Adipocyte (in vitro differentiated cells): ENCODE measurements at places on chromosomes 2 and 18.

GRCh38 chr2:102268510-102269199, 42.7 kb upstream of the IL1RL1 start:
- peak; percentile 75 for DNase-seq

GRCh38 chr2:205170399-205170798, 511.9 kb upstream of the NRP2 start:
- DNase-seq = no peak

- DNase-seq = no peak
Observed at GRCh38 chr2:160309585-160309984, 109.5 kb upstream of the ITGB6 start.

- no peak for DNase-seq
Observed at GRCh38 chr2:216678813-216679657, 16.3 kb downstream of the IGFBP5 start.

DNA sequence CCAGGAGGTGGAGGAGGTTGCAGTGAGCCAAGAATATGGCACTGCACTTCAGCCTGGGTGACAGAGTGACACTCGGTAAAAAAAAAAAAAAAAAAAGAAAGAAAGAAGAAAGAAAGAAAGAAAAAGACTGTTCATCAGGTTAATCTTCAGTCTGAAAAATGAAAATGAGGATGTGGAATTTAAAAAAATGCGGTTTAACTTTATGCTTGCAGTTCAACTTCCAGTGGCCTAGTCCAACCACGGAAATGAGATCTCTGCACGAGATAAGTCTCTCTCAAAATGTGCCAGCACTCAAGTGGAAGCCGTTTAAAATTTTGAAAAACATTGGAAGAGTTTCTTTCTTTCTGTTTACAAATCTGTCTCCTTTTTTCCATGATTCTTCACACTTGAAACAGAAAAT, 112.1 kb downstream of the DOCK10 start:
- no peak for DNase-seq

GRCh38 chr2:50958504-50958903, 73.4 kb downstream of the NRXN1 start:
- DNase-seq = peak; percentile 4

- DNase-seq = no peak
Observed at GRCh38 chr2:98503481-98504105, 58.9 kb downstream of the INPP4A start.

DNA sequence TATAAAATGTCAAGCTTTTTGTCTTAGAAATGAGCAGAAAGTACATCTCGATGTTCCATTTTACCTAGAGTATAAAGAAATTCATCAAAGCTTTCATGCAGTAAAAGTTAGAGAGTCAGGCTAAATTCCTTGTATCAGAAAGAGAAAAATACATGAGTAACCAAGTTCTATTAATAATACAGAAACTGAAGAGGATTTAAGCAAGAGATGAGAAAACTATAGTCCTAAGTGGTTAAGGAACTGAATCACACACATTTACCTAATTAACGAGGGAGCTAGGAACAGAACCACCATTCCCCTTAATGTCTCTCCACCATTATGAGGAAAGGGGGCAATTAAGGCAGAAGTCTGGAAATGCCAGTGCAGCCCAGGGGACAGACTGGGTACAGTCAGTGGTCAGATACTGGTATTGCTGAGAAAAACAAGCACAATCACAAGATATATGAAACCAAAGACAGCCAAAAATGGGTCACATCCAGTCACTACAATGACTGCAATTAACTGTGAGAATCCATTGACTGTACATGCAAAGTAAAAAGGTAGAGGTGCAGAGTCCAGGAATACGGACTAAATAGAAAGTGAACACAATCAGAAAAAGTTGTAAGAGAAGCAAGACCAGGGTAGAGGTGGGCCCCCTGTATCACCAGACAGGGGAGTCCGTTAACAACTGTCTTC, 23.9 kb downstream of the MAP4K3 start:
- DNase-seq = no peak

GRCh38 chr2:168397629-168398028, 58.4 kb upstream of the CERS6 start:
- no peak for DNase-seq

DNA sequence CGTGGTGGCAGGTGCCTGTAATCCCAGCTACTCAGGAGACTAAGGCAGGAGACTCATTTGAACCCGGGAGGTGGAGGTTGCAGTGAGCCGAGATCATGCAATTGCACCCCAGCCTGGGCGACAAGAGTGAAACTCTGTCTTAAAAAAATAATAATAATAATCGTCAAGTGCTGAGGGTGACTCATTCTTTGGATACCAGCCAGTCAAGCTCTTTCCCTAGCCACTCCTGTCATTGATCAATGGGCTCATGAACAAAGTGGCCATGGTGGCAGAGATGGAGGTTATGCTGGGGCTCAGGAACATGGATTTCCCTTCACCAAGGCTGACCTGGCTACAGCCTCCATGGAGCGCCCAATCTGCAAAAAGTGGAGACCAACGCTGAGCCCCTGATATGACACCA, 94.5 kb upstream of the HAAO start:
- no peak for DNase-seq

DNA sequence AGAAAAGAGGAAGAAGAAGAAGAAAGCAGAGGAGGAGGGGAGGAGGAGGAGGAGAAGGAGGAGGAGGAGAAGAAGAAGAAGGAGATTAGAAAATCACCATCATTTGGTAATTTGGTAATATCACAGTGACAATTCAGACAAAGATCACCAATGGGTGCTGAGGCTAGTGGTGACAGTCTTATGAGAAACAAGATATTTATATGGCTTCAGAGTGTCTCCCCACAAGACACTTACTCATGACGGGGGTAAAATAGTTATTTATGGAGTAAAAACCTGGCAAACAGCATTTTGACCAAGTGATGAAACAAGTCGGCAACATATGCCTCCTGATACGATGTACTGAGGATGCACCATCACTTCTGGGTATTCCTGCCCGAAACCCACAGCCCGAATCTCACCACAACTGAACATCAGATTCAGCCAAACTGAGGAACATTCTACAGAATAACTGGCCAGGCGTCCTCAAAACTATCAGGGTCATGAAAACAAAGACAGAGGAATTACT, 4.9 kb downstream of the ASPRV1 start:
- no peak for DNase-seq

GRCh38 chr2:196767101-196767500, 32.4 kb downstream of the GTF3C3 start:
- DNase-seq = no peak

- DNase-seq = peak; percentile 67
Observed at GRCh38 chr2:20350041-20350712, 467 bp downstream of the PUM2 start.

DNA sequence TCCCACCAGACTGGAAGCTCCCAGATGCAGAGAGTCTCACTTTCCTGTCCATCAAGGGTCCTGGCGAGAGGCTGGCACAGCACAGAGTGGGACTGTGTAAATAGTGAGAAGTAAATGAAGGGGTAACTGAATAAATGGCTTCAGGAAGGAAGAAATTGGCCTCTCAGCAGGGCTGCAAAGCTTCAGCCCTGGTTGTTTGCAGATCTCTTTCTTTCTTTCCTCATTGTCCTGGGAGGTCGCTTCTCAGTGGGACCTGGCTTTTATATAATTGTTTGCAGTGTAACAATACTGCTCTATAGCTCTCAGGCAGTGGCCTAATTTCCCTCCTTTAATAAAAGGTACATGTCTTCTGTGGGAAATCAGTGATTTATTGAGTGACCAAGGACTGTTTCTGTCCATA, 74.9 kb upstream of the GPR45 start:
- no peak for DNase-seq

- DNase-seq = peak; percentile 88
Observed at GRCh38 chr2:43269074-43269572, 42.7 kb upstream of the ZFP36L2 start.

DNA sequence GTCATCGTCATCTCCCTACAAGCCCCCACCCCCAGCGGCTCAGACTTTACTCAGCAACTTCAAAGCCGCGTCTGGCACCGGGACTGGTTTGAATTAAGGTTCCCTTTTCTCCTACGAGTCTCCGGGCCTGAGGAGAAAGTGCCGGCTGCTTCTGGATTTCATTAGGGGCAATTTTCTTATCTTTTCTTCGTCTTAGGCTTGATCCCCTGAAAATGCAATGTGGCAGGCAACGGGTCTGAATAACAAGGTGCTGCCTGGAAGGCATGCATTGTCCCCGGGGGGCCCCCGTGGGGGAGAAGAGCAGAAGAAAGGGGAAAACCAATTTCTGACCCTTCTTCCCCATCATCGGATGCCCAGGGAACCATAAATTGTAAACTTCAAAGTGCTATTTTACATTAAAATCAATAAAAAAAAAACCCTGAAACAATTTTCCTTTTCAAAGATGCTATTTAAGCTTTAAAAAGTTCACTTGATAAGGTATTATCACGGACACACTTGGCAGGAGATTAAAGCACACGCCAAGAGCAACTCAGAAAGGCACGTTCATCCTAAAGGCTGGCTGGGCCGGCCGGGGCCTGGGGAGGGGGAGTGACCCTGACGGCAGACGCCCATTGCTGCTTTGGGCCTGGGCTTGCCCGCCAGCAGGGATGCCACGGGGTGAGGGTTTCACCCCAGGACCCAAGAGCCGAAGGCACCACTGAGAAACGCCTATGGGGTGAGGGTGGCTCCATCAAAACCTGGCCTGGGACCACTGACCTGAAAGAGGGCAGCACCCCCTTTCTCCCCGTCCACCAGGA, 230.4 kb downstream of the TWIST2 start:
- no peak for DNase-seq

GRCh38 chr2:130355172-130355577, 681 bp upstream of the PTPN18 start:
- DNase-seq = no peak

DNA sequence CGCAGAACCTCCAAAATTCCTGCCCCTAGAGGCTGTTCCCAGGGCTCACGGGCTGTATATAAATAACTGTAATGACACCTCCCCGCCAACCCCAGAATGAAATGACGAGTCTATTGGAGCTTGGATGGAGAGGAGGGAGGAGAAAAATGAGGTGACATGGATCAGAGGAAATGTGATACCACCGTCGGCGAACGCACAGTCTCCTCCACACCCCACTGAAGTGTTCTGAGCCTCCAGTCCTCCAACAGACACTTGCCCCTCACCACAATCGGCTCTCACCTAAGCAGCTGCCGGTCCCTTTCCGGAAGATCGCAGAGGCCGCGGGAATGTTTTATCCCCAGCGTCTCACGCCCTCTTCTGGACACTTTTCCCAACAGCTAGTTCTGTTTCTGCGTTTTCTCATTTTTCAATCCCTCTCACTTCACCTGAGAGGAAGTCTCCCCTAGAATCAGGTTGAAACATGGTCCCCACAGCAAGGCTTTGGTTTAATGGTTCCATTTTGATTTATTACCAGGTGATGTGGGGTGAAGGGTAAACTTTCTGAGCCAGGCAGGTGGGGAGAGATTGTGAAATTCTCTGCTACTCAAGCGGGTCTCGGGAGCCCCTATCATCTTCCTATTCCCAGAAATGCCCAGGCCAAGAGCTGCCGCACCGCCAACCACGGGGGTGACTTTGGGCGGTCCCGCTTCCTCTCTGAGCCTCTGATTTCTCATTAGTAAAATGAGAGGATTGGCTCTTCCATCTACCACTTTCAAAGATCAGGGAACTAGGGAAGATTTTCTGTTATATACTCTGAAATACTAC, 9.1 kb upstream of the MYO5B start:
- DNase-seq = peak; percentile 66

GRCh38 chr2:219662566-219662965, 35.1 kb downstream of the SLC4A3 start:
- DNase-seq = no peak

DNA sequence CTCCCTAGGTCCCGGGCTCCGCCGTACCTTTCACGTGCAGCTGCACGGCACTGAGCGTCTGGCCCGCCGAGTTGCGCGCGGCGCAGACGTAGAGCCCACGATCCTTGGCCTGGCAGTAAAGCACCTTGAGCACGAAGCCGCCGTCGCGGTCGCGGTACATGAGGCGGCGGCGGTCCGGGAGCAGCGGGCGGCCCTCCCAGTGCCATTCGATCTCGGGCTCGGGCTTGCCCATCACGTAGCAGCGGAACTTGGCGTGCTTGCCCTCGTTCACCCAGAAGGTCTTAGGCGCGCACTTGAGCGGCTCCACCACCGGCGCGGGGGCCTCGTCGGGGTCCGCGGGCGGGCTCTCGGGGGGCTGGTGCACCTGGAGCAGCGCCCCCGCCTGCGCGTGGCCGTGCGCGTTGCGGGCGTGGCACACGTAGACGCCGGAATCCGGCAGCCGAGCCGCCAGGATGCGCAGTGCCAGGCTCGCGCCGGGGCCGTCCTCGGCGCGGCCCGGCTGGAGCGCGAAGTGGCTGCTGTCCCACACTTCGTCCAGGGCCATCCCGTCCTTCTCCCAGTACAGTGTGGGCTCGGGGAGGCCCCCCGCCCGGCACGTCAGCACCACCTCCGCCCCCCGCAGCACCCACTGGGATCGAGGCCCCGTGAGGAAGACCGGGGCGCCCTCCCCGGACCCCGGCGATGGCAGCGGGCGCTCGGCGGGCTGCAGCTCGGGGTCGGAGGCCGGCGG, 980 bp downstream of the OBSL1 start:
- DNase-seq = peak; percentile 70

DNA sequence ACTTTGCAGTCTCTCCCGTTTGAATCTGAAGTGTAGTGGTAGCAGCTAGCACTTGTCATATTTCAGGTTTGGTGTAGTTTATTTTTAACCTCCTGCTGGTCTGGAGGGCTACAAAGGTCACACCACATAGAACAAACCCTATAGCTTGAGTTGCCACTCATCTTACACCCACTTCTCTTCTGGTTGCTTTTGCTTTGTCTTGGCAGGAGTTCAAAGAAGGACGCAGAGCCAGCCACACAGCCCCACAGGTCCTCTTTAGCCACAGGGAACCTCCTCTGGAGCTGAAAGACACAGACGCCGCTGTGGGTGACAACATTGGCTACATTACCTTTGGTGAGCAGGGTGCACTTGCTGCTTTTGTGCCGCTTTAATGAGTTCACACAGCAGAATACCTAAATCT, 15.6 kb upstream of the GPBAR1 start:
- no peak for DNase-seq

DNA sequence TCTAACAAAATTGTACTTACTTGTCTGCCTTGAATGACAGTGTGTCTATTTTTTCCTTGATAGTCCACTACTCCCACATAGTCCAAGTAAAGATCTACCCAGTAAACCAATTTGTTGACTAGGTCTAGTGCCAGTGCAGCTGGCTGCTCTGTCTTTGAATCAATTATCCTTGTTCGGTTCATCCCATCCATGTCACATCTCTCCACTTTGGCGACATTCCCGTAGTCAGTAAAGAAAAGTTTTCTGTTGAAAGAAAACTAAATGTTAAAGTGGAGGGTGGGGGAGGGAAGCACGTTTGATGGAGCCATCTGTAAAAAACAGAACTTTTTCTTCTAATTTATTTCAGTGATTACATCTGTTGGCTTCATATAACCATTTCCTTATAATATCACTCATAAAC, 1068.8 kb downstream of the LRP1B start:
- DNase-seq = no peak

GRCh38 chr2:135093670-135094330, 41.7 kb downstream of the RAB3GAP1 start:
- no peak for DNase-seq
